Cortex of kidney (tissue), 1 donor: ENCODE measurements at places on chromosomes 2 and 18.

DNA sequence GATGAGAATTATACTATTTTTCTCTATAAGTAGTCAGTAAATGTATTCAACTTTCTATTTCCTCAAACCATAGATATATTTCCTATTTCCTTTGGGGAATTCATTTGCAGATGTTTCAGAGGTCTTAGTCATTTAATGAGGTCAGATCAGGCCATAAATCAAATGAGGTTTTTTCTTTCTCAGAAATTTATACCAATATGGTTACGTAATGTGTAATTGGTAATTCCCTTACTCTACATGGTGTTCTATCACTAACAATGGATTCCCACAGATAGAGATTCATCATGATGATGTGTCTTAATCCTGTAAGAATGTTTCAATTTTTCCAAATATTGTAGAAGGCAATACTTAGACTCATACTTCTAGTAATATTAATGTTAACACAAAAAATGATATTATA is 108.0 kb downstream of the DPP4 start:
- DNase-seq: no peak

GRCh38 chr2:232545511-232546375 is 4.6 kb downstream of the TIGD1 start:
- DNase-seq: no peak

DNA sequence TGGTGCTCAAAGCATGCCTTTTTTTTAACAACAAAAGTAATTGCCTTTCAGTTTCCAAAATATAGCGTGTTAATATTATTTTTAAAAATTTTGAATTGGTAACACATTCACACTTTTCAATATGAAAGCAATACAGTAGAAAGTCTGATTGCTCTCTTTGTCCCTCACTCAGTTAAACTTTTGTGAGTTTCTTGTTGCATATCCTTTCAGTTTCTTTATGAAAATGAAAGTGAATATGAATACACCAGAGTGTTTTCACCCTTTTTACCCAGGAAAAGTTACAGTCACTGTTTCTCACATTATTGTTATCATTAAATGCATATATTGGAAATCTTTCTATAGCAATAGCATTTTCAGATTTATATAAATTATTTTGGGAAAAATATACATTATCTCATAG is 377.4 kb upstream of the CRIM1 start:
- DNase-seq: no peak

DNA sequence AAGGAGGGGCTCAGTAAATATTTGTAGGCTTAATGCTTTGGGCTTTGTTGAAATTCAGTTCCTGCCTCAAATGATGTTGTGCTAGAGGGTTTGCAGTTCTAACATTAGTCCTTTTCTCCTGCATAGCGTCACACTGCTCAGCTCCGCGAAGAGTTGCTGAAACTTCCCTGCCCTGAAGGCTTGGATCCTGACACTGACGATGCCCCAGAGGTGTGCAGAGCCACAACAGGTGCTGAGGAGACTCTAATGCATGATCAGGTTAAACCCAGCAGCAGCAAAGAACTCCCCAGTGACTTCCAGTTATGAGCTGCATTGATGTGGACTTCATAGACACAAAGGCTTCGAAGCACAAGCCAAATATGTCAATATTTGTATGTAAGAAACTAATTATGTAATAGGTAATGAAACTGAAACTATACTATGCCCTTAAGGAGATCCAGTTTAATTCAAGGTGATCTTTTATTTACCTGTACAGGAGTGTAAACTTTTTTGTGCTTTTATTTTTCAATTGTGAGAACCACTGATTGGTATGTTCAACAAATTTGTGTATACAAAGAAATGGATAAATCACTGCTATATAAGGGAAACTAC is 10.2 kb upstream of the TTC27 start:
- DNase-seq: no peak

DNA sequence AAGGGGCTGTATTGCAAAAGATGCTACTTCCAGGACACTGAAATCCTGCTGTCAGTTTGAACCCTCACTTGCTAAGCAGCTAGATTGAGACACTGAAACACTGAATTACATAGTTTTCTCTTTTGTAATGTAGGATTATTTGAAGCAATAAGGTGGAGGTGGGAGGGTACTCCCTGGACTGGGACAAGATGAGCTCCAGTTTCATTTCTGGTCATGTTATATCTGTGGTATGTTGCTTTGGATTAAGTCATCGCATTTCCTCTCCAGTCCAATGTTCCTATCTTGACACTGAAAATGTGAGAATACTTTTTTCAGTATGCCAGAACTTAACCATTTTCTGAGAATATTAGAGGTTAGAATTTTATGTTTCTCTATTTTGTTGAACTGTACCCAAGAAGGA is 426.2 kb upstream of the MEX3C start:
- no peak for DNase-seq

DNA sequence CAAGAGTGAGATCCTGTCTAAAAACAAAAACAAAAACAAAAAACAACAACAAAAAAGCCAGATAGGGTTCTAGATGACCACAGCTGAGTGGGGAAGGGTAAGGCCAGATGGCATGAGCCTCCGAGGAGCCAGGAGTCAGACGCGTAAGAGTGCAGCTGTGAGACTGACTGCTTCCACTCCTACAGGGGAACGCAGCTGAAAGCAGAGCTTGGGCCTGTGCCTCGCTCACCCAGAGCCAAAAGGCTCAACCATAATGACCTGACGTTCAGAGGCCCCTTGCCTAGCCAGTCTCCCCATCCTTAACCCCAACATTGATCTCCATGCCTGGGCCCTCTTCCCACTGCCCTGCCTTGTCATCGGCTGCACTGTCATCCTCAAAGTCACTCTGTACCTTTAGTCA is 26.5 kb upstream of the NCL start:
- DNase-seq: no peak

GRCh38 chr18:10308154-10308553 is 146.3 kb upstream of the APCDD1 start:
- no peak for DNase-seq

GRCh38 chr2:219861307-219861706 is 233.9 kb downstream of the SLC4A3 start:
- DNase-seq: no peak

- DNase-seq: no peak
These were observed 52.6 kb downstream of the PTPRM start for GRCh38 chr18:7619676-7620075.

DNA sequence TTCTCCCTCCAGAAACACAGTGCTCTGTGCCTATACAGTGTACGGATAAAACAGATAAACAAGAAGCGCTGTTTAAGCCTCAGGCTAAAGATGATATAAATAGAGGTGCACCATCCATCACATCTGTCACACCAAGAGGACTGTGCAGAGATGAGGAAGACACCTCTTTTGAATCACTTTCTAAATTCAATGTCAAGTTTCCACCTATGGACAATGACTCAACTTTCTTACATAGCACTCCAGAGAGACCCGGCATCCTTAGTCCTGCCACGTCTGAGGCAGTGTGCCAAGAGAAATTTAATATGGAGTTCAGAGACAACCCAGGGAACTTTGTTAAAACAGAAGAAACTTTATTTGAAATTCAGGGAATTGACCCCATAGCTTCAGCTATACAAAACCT is 70.7 kb downstream of the TANK start:
- no peak for DNase-seq

DNA sequence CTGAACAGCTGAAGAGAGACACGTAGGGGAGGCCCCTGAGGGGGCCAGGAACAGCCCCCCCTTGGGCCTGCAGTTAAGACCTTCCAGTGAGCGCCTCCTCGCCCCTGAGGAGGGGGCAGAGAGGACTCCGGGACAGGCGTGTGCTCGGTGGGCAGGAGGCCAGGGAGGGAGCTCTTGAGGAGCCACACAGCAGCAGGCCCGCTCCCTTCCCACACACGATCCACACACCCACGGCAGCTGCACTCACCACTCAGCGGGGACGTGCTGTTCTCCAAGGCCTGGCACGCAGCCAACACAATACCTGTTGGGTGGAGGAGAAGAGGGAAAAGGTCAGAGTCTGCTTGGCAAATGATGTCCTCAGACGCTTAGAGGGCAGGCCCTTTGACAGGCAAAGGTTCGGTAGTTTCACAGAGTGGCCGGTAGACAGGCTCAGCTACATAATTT is 39.0 kb downstream of the TGFA start:
- DNase-seq: no peak

- no peak for DNase-seq
These were observed 46.7 kb downstream of the SMAD7 start for GRCh38 chr18:48904091-48904490.

GRCh38 chr2:241039416-241039815 is 41.0 kb downstream of the SNED1 start:
- DNase-seq: no peak

- DNase-seq: no peak
These were observed 45.2 kb downstream of the GAREM1 start for GRCh38 chr18:32425466-32425865.

DNA sequence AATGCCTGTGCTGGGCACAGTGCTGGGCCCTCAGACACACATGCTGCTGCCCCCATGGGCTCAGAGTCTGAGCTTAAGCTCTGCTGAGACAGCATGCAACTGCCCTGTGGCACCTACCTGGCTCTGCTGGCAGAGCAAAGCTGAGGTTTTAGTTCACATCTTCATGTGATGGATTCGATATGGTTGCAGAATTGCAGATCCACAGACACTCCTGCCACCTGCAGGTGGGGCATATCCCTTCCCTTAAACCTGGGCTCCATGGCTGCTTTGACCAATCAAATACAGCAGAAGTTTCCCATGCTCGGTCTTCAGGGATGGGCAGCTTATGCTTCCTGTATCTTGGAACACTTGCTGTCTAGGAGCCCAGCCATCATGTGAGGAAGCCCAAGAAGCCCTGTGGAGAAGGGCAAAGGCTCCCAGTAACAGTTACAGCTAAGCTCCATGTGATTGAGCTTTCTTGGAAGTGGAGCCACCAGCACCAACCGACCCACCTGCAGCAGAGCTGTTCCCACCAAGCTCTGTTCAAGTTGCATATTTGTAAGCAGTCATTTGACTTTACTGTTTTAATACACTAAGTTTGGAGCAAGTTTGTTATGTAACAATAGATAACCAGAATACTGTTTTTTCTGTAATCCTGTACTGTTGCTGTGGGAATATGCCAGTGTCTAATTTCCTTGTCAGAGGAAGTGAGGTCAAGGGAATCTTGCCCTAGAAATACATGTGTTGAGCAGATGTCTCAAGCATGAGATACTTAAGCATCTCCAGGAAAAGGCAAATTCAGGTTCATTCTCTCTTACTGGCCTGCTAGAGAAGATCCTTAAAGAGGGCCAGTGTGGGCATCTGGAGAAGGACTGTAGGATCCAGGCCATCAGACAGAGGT is 79.3 kb downstream of the SH3RF3 start:
- no peak for DNase-seq

GRCh38 chr2:9166579-9167377 is 39.8 kb upstream of the ASAP2 start:
- DNase-seq: no peak

- DNase-seq: no peak
These were observed 231.7 kb downstream of the MTX2 start for GRCh38 chr2:176500901-176501300.

GRCh38 chr2:36507408-36507812 is 90.6 kb downstream of the FEZ2 start:
- no peak for DNase-seq

DNA sequence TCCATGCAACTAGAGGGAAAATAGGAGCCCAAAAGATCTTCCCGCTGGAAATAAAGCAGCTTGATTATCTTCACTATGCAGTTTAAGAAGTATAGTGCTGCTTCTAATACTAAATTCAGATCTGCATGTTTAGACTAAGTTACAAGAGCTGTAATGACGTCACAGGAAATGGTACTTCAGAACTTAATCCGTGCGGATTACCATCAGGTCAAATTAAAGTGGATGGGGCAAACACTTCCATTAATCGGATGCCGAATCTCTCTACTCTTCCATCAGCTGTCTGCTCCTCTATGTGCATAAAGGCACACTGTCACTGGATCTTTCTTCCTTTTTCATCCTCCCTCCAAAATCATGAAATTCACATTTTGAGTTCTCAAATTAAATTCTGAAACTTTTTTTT is 52.6 kb downstream of the TRAPPC12 start:
- no peak for DNase-seq

- no peak for DNase-seq
These were observed 26.2 kb downstream of the CYP27C1 start for GRCh38 chr2:127193967-127194280.

DNA sequence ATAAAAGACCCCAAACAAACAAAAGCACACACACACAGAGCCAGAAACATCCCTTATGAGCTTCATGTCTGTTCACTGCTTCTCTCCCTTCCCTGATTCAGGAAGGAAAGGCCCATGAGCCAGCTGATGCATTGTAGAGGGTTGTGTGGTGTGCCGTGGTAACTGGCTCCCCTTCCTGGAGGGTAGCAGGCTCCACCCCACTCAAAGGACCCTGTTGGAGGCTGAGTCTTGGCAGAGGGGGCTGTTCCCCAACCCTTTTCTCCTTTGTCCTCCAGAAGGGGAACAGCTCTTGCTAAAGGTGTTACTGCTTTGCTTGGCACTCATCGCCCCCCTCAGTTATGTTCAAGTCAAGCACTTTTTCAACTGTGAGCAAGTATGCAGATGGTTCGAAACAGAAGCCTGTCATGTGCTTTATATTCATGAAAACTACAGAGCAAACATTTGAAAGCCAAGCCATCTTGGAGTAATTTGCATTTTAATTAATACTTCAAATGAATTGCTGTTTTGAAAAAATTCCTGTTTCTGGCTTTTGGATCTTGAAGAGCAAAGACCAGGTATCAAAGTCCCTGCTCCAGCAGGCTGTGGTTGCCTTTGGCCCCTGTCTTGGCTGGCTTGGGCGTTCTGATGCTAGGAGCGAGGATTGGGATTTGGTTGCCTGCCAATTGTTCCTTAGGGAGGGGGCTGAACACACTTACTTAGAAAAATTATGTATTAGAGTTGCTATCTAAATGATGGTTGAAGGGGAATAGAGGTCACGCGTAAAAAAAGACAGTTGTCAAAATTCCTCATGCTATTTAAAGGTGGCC is 267.8 kb downstream of the TSN start:
- DNase-seq: no peak

- no peak for DNase-seq
These were observed 44.2 kb upstream of the VPS54 start for GRCh38 chr2:64063454-64063853.

DNA sequence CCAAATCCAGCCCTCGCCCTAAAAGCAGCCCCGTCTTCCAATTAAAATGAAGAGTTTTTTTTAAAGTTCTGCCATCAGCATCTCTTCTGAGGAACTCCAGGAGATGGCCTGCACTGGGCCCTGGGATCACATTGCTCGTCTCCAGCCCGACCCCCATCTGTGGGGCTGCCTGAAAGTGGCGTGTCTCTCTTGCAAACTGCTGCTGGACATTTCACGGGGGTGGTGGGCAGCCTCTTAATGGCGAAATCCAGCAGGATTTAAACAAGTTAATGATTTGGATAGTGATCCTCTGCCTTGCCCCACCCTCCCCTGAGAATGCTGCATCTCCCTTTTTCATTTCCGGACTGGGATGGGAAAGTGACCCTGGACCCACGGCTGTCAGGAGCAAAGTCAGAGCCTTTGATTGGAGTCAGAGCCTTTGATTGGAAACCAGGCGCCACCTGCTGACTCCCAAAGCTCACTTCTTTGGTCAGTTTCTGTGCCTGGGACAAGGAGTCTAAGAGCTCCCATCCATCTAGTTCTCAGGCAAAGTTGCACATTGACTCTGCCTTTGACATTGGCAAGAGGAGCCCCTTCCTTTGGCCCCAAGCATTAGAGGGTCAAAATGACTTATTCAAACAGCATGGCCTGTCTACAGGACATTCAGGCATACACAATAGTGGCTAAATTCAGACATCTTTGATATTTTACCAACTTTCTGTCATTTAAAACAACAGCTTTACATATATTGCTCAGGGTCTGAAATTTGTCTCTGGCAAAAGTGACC is 155.2 kb downstream of the SH3BP4 start:
- DNase-seq: no peak

GRCh38 chr2:174322149-174322548 is 12.6 kb upstream of the SP9 start:
- no peak for DNase-seq
